ENCODE measurements at places on chromosomes 7 and 10. TPM values are rescaled to one million over a fixed set of nuclear protein-coding genes. Genes with fewer than 3 reads are reported as not detected.

The MYH16 gene
- polyA plus RNA-seq: 0.06 TPM

The TBRG4 gene
- polyA plus RNA-seq: 59.1 TPM

The TSPAN12 gene
- 210 TPM for polyA plus RNA-seq

The TRPV5 gene
- polyA plus RNA-seq: 0.76 TPM

The CYP3A5 gene
- 1.4 TPM for polyA plus RNA-seq

The GIMAP4 gene
- 27.8 TPM for polyA plus RNA-seq

The HTR7 gene
- polyA plus RNA-seq: 0.89 TPM

DNA sequence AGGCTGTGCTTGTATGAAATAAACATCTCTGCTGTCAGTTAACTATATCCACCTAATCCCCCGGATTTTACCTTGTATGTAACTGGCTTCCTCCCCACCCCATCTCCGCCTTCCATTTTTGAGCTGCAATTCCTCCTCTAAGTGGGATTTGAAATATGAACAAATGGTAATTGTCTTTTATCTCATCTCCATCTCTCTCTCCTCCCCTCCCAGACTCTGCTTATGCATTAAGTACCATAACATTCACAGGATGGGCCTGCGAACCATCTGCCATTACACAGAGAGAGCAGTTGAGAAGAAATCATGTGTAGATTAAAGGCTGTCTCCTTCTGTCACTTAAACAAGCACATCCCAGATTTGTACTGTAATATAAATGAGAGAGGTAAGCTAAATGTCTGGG, 1169.9 kb downstream of the TYW1 start:
- DNase-seq: no peak

DNA sequence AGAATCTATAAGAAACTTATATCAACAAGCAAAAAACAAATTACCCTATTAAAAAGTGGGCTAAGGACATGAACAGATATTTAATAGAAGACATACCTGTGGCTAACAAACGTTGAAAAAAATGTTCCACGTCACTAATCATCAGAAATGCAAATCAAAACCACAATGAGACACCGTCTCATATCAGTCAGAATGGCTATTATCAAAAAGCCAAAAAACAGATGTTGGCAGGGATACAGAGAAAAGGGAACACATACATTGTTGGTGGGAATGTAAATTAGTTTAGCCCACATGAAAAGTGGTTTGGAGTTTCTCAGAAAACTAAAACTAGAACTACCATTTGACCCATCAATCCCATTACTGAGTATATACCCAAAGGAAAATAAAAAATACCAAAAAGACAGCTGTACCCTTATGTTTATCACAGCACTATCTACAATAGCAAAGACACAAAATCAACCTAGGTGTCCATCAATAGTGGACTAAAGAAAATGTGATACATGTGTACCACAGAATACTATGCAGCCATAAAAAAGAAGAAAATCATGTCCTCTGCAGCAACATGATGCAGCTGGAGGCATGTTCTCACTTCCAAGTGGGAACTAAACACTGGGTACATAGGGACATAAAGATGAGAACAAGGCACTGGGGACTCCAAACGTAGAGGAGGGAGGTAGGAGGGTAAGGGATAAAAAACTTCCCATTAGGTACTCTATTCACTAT, 83.8 kb upstream of the TMEM168 start:
- DNase-seq: no peak

GRCh38 chr10:27328946-27329345, 88.3 kb upstream of the ACBD5 start:
- DNase-seq: no peak

DNA sequence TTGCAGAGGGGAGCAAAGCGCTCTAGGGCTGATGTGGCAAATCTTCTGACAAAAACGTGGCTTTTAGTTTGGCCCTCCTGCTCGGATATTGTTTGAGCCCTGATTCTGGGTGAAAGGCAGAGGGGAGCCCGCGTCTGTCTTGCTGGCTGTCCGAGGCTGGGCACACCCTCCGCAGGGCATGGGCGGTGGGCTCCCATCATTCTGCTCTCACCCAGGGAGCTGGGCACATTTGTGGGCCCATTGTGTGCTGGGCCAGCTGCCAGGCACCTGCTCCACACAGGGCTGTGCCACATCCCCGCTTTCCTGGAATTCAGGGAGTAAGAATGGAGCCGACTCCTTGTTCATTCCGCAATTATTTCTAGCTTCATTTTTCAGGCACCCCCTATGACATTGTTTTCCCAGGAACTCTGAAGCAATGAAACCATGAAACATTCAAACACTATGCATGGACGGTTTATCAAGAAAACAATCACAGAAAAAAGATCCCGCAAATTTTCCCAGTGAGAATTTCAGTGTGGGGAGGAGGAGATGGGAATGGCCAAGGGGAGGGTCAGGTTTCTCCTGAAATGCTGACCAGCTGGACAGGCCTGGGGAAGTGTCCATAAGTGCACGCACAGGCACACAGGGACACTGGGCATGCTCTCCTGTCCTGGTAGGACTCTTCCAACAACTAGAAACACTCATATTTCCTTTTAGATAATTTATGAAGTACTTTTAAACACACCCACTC, 341.1 kb downstream of the CXCL12 start:
- no peak for DNase-seq

GRCh38 chr10:2925631-2926030, 141.7 kb upstream of the PFKP start:
- no peak for DNase-seq

GRCh38 chr10:69202332-69202731, 17.8 kb upstream of the HKDC1 start:
- no peak for DNase-seq

GRCh38 chr7:7731732-7732131, 13.3 kb upstream of the RPA3 start:
- DNase-seq: no peak

DNA sequence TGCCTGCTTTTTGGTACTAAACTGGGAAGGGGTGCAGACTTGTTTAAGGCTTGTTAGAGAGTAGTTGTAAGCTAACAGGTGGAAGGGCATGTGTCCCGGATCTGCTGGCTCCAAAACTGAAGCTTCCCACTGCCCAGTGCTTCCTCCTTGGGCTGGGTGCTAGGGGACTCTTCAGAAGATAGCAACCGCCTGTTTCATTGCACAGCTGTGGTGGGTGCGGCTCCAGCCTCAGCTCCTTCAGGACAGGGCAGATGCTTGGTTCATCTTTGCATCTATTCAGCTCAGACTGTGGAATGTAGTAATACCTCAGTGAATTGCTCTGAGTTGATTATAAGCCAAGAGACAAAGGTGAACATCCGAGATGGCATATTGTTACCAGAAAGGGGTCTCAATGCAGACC, 527.1 kb downstream of the TYW1 start:
- no peak for DNase-seq

DNA sequence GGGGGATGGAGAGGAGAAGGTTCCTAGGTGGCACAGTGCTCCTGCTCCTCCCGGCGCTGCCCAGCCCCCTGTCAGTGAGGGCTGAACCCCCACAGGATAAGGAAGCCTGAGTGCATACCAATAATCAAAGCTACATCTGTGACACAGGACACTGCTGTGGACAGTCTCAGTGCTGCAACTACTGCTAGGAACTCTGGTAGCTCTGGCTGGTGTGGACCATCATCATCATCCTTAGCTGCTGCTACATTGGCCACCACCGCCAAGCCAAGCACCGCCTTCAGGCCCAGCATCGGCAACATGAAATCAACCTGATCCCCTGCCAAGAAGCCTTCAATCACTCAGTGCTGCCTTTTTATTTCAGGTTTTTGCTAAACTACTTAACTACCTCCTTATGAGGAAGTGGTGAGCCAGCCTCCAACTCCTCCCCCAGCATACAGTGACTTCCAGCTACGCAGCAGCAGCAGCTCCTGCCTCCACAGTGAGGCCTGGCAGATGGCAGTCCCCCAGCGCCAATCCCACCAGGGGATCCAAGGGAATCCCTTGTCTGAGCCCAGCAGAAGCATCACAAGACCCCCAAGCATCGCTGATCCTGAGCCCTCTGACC, 32.1 kb upstream of the SLC26A4 start:
- DNase-seq: no peak

GRCh38 chr7:19112274-19113001, 5.0 kb downstream of the TWIST1 start:
- DNase-seq: no peak

- DNase-seq: no peak
Observed at GRCh38 chr10:132255489-132256344, 52.0 kb downstream of the STK32C start.

DNA sequence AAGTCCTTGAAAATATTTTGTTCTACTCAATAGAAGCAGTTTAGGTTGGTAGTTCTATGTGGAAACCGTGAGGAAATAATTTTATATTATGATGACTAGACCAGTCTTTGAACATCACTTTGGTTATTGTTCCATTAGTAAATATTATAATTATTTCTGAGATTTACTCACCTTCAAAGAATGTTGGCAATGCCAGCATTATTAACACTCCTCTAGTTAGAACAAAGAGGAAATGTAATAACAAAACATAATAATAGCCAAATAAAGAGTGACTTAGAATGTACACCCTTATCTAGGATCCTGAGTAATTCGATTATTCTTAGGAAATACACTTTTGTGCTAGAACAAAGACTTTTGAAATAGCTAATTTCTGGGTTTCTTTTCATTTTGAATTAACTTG, 121.1 kb downstream of the CFTR start:
- DNase-seq: no peak

DNA sequence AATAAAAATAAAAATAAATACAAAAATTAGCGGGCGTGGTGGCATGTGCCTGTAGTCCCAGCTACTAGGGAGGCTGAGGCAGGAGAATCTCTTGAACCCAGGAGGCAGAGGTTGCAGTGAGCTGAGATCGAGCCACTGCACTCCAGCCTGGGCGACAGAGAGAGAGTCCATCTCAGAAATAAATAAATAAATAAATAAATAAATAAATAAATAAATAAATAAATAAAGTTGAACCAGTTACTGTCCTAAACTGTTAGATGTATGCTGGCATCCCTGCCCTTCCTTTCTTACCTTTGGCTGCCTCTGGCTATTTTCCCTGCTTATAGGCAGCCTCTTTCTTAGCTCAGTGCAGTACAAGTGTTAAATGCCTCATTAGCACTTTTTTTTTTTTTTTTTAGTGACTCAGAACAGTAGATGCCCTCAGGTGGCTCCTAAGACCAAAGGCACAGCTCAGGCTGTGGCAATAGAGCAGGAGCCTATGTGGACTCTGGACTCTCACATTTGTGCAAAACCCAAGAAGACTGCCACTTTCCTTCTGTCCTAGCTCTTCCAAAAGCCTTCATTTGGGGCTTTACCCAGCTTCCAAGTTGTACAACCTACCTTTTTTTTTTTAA, 30.6 kb upstream of the CABCOCO1 start:
- DNase-seq: no peak

GRCh38 chr7:135259702-135260101, 26.1 kb downstream of the STRA8 start:
- no peak for DNase-seq

DNA sequence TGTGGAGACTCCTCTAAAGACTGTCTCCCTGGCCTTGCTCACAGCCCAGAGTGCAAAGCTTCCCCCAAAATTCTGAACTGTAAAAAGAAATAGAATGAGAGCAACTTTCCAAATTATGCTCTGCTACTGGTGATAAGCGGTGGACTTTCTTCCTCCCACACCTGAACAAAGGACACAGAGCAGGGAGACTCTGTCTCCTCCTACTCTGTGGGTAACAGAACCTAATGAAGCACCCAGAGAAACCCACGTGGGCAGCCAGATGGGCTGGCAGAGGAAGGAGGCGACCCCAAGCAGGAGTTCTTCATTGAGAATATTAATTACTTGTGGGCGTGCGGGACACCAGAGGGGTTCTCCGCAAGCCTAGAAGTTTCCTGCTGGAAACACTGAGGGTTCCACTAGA, 139.5 kb downstream of the KMT2E start:
- no peak for DNase-seq

DNA sequence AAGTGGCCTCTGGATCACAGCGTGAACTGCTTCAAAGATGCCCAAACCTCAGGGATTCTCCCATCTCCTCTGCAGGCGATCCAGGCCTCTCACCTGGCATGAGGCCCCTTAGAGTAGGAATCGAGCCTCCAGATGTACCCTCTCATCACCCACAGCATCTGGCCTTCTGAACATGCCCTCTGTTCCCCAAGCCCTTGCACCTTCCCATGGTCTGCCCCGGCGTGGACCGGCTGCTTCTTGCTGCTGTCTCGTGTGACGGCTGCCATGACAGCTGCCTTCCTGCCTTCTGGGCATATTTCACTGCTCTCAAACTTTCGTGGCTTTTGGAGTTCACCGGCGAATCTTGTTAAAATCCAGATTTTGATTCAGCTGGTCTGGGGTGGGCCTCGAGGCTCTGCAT, 157.2 kb upstream of the NPS start:
- DNase-seq: no peak

GRCh38 chr10:20955355-20955893, 58.3 kb upstream of the NEBL start:
- DNase-seq: no peak

DNA sequence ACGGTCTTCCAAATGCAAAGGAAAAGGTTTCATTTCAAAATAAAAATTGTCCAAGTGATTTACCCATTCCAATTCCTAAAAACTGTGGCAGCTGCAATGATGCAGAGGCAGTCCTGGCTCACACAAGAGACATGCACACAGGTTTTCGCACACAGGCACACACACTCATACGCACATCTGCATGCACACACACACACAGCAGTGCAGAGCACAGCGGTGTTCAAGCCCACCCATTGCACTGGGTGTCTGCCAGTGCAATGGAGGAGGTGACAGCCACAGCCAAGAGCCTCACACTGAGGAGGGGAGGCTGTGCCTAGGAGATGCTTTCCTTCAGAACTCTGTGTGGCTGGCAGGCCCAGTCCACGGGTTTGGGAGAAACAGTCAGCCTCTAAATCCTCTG, 123.7 kb downstream of the SLIT1 start:
- no peak for DNase-seq

GRCh38 chr7:135930565-135931461, 46.3 kb downstream of the MTPN start:
- DNase-seq: no peak

DNA sequence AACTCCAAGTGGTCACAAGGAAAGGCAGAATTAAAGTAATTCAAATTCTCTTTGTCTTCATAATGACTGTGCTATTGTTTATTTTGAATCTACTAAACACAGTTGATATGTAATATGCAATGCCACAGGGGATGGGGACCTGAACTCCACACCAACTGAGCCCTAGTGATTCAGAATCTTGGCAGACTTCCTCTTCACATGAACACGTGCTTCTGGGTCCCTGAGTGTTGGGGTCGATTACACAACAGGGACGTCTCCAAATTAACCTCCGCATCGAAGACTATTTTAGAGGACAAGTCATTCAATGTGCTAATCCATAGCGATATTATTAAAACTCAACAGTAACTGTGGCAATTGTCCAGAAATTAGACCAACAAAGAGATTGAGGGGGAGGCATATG, 95.3 kb upstream of the CARD11 start:
- no peak for DNase-seq

Data from right renal cortex interstitium (tissue), 3 donors.